ENCODE measurements at places on chromosomes 3 and 15.

GRCh38 chr3:75906555-75907112 lies 121.3 kb upstream of the ZNF717 start:
- DNase-seq, result no peak

- DNase-seq, result peak; percentile 57
These were observed 5.0 kb upstream of the LRRFIP2 start for GRCh38 chr3:37179144-37179967.

GRCh38 chr3:171791692-171792076 lies 18.6 kb downstream of the PLD1 start:
- DNase-seq, result no peak

GRCh38 chr3:53357458-53357857 lies 10.1 kb upstream of the DCP1A start:
- no peak for DNase-seq

DNA sequence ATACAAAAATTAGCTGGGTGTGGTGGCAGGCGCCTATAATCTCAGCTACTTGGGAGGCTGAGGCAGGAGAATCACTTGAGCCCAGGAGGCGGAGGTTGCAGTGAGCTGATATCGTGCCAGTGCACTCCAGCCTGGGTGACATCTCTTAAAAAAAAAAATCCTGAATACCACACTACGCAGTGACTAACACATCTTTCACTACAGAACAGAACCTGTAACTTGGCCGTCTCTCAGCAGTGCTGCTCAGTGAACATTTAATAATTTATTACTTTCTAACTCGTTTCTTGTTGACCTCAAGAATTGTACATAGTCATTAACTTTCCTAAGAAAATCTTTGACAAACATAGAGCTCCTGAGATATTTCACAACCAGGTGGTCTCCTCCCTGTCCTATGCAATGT lies 3.8 kb downstream of the GREM1 start:
- no peak for DNase-seq

All from activated CD4-positive, alpha-beta T cell treated with anti-CD3 and anti-CD28 coated beads, Interleukin-2, Interleukin-4, amounts not matched to agents 100 ng/mL and 50 ng/mL, durations not matched to agents 16 hours and 8 hours (primary cell).